Left ventricle myocardium superior (tissue), 1 donor: ENCODE measurements at places on chromosomes 6 and 20.

GRCh38 chr6:13303668-13304017 is 24.7 kb downstream of the TBC1D7 start:
- peak; percentile 89 for DNase-seq

GRCh38 chr20:17956099-17956685 is 12.4 kb downstream of the SNX5 start:
- DNase-seq, result no peak

- DNase-seq, result no peak
Measured at GRCh38 chr6:110878751-110879522, 4.4 kb downstream of the AMD1 start.

DNA sequence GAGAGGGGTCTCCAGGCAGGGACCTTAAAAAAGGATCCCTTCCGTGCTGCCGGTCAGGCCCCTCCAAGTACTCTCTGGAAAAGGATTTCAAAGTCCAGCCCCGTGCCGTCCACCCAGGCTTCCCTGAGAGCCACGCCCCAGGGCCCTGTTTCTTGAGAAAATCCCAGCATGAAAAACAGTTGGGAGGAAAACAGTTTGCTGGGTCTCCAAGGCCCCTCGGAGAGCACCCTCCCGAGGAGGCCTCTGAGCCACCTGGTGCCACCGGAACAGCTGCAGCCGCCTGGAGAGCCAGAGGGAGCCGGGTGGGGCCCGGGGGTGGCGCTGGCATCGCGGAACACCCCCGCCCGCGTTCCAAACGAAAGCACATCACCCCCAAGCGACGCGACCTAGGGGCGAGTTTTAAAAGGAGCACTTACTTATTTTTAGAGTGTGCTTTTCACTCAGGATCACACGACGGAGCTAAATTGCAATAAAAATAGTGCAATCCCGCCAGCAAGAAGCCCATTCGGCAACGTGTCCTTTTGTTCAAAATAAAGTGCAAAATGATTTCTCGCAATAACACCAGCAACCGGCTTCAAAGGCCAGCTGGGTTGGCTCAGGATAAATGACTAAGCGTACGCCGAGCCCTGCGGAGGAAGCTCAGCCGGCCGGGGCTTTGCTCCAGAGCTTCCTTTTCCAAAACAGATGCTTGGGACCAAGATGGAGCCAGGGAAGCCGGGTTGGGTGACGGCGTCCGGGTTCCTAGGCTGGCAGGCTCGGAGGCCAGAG is 64.2 kb downstream of the YTHDF1 start:
- DNase-seq, result no peak

DNA sequence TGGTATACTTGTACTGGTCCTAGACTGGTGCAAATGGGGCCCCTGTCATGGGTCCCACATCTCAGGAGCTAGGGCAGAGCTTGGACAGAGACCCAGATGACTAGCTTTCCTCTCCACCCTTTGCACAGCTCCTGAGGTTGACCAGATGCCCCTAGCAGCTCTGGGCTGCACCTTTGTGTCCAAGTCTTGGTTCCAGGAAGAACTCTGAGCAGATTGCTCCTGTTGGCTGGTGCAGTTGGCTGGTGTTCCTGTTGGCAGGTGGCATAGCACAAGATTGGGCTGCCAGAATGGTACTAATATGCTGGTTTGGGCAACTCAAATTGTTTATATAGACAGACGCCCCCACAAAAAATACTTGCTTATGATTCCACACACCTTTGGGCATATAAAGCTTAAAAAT is 89.4 kb upstream of the EZR start:
- no peak for DNase-seq

GRCh38 chr20:31934968-31935764 is 16.7 kb downstream of the PDRG1 start:
- no peak for DNase-seq

- DNase-seq, result no peak
Measured at GRCh38 chr6:132072831-132073230, 121.7 kb upstream of the CCN2 start.

DNA sequence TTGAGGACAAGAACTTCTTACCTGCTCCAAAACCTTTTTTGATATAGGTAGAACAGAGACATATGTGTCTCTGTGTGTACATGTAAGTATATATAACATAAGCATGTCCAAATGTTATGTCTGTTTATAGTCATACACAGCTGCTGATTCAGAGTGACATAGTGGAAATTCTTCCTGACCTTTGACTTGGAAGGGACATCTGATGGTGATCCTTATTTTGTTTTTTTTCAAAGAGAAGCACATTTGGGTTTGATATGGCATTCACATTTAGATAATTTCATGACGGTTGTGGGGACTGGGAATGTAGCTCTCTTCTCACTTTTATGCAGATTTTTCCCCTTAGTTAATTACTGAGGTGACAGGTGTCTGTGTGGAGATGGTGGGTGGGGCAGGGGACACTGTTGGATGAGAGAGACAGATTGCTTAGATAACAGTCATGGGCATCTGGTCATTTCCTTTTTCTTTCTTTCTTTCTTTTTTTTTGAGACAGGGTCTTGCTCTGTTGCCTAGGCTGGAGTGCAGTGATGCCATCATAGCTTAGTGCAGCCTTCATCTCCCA is 39.0 kb downstream of the FARS2 start:
- no peak for DNase-seq

- peak; percentile 91 for DNase-seq
Measured at GRCh38 chr6:87322304-87323212, at the start of gene SMIM8. Gene SMIM8, plus strand, starts transcription at chr6:87322588. Its CDS starts 14,444 bp downstream, at chr6:87337032.

DNA sequence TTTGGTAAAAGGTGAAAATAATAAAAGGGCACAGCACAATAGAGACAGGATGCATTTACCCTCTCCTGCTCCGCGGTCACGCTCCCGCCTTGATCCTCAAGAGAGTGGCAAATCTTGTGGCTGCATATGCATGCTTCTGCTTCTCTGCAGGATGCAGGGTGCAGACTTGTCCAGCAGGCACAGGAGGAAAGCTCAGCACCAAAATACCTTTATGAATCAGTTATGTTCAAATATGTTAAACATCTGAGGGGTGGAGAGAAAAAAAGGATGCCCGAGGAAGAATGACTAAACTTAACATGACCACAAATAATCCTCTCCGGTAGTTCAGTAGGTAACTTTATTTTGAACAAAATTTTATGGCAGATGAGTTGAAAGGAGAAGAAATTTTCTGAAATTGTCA is 366.1 kb upstream of the SOX4 start:
- DNase-seq, result no peak

DNA sequence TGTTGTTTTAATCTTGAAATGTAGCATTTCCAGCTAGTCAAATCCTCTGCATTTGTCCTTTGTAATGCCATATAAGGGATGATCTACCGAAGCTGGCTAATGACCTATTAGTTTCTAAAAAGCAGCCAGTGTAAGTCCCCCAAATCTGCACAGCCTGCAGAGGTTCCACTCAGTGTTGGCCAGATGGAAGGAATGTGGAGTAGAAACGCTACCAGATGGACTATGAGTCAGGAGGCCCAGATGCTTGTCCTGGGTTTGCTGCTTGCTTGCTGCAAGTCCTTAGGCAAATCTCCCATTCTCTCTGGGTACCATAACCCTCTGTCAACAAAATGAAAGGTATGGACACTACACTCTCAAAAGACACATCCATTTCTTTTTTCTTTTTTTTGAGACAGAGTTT is 149.8 kb downstream of the BTBD9 start:
- no peak for DNase-seq

DNA sequence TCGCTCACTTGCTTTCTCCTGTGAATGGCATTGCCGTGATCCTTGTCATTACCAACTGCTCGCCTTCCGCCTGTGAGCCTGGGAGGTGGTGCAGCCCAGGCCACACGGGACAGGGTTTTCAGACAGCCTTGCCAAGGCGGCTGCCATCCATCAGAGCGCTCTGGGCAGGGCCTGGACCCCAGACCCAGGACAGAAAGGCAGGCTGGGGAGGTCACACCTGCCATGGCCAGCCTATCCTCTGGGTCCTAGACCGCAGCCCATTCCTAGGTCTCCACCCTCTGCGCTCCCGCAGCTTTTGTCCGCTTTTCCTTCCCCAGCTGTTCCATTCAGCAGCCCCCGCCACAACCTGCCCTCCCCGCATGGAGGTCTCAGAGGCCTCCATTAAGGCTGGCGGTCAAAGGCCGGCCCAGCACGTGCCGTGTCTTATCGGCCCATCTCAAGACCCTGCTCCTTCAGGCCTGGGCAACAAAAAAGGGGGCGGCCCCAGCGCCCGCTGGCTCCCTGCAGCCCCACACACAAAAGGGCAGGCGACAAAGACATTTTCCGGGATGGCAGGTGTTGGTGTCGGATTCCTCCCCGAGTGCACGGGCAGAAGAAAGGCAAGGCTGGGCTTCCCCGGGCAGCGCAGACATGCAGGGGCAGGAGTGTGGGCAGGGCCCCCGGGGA is 28.1 kb downstream of the INSM1 start:
- DNase-seq, result no peak

DNA sequence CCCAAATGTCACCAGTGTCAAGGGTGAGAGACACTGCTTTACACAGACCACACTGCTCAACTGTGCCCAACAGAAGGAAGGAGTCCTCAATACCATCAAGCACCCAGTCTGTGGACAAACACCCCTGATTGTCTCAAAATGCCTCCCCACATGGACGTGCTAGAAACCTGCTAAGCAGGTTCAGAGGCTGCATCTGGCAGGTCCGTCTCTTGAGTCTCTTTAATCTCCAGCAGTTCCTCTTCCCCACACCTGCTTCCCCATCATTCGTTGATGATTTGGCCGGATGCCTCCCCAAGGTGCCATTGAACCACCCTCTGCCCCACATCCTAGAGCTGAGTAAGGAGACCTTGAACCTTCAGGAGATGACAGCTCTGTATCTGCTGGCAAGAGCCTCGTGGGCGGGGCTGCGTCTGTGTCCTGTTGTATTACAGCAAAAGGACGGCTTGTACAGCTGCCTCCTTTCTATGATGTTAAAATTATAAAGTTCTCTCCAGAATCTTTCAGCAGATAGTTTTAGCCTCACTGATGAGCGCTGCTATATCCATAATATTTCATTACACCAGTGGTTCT is 179.2 kb downstream of the PREX1 start:
- peak; percentile 79 for DNase-seq

GRCh38 chr20:47964149-47964548 is 178.9 kb upstream of the SULF2 start:
- no peak for DNase-seq

DNA sequence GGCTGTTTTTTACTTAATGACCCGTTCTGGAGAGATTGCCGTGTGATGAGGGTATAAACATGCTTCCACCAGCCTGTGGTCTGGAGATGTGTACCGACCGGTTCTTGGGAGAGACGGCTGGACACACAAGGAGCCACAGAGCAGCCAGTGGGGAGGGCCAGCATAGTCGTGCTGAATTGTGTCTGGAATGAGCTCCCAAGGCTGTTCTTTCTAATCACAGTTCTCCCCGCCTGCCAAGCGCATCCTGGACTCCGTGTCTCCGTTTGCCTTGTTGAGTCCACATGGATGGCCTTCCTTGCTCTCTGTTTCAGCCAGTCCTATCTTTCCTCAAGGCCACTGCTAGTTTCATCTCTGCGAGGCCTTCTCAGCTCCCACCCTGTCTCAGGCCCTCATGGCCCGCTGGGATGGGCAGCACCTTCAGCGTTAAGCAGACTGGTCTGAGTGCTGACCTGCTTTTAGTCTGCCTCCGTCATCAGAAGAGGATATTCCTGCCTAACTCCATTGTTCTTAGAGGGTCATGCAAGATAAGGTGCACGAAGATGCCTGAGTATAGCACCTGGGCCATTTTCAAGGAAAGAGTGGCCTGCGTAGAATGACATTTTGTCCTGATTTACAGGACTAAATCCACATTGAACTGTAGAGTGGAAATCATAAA is 20.6 kb downstream of the MANBAL start:
- peak; percentile 40 for DNase-seq

DNA sequence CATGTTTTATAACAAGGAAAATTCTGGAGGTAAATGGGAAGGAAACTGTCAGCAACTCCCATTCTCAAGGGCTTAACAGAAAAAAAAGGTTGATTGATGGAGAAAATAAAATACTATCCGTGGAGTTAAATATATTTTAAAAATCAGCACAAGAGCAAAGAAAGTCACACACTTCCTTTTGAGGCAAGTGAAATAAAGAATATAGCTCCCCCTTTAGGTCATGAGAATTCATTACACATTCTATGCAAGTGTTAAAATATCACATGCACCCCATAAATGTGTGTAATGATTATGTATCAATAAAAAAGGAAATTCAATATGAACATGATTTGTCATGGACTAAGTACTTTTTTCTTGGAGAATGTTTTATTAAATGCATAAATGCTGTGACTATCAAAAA is 349.2 kb downstream of the TPBG start:
- no peak for DNase-seq

DNA sequence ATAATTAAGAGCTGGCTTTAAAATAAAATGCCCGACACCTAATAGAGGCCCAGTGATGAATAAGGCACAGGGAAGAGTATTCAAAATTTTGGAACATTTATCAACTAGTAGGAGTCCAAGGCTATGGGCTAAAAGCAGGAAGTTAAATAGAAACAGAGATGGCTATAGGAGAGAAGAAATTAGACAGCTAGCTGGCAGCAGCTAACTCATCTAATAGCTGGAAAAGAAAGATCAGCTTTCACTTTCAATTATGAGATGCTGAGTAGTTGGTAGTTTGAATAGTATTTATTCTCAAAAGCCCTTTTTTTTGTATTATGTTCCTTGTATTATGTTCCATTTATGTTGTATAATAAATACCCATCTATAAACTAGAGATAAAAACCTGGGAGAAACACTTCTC is 215.7 kb downstream of the SLC35F1 start:
- DNase-seq, result no peak

- DNase-seq, result no peak
Measured at GRCh38 chr6:72580281-72580940, 41.5 kb upstream of the KCNQ5 start.

DNA sequence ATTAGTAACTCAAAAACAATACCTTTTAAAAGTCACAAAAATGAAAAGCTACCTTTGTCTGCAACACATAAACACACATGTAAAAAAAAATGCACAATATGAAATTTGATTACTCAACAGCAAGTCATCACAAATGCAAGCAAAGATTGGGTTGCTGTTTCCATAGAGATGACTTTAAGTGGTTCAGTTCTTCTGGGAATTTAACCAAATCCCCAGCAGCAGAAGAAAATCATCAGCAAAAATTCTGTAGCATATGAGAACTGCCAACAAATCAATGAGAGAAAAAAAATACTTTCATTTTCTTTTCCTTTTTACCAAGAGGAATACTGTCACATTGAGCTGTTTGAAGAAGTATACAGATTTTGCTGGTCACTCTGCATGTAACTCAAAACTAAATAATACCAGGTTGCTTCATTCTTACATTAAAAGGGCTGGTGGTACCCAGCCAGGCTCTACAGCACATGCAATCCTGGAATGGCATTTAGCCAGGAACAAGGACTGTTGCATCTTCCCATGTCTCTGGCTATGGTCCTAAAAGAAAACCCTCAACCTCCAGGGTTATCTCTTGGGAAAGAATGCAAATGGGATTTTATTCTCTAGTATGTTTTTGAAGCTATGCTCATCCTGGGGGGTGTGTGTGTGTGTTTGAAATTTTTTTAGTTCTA is 158.3 kb downstream of the OPRM1 start:
- no peak for DNase-seq

DNA sequence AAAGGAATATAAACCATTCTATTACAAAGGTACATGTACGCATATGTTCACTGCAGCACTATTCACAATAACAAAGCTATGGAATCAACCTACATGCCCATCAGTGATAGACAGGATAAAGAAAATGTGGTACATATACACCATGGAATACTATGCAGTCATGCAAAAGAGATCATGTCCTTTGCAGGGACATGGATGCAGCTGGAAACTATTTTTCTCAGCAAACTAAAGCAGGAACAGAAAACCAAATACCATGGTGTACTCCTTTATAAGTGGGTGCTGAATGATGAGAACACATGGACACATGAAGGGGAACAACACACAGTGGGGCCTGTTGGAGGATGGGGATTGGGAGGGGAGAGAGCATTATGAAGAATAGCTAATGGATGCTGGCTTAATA is 104.6 kb upstream of the CENPW start:
- no peak for DNase-seq
